Right renal pelvis (tissue), 4 donors: ENCODE measurements at places on chromosomes 6 and 20.

- no peak for DNase-seq
Observed at GRCh38 chr20:46119028-46119546, 973 bp downstream of the CD40 start.

- no peak for DNase-seq
Observed at GRCh38 chr6:34536251-34536958, 19.7 kb downstream of the SPDEF start.

- DNase-seq = no peak
Observed at GRCh38 chr6:134666125-134666524, 283.8 kb downstream of the ALDH8A1 start.

DNA sequence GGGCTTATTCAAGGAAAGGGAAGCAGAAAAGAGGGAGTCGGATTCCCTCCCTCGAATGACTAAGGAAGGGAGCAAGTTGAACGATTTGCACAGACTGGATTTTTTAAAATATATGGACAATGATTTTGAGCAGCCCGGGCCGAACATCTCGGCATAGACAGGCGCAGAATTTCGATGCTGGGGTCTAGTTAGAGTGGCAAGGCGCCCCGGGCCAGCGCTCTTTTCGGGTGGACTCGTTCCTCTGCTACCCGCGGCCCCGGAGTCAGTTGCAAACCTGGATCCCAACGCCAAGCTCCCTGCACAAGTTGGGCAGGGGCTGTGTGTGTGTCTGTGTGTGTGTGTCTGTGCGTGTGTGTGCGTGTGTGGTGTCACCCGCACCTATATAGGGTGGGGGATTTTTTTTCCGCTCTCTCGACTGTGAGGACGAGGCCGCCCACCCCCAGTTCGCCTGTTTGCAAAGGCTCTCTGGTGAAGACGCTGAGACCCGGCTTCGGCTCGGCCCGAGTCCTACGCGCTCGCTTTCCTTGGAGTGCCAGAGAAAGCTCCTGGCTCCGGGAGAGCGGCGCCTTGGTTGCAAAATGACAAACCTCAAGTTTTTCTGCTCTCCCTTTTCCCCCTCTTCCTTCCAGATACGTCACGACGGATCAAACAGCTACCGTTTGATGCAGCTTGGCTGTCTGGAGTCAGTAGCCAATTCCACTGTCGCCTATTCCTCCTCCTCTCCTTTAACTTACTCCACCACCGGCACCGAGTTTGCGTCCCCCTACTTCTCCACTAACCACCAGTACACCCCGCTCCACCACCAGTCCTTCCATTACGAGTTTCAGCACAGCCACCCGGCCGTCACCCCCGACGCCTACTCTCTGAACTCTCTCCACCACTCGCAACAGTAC is 1.4 kb downstream of the TFAP2D start:
- no peak for DNase-seq

- DNase-seq = no peak
Observed at GRCh38 chr6:108650781-108651180, 90.1 kb downstream of the FOXO3 start.

DNA sequence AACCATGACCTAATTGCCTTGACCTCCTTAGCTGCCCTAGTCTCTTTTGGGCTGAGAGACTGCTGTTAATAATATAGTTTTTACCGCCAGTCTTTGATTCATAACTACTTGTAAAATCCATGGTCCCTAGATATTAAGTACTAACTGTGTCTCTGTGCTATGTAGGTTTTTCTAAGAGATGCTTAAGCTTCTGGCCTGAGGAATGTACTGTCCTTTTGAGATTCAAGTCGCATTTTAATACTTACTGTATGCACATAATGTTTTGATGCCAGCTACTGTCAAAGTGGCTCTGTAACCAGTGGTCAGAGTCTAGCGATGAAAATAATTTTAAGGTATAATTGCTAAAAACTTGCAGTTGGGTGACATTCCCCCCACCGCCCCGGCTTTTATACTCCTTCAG is 2.1 kb downstream of the AKAP12 start:
- DNase-seq = no peak

GRCh38 chr6:161630674-161631073 is 356.8 kb upstream of the AGPAT4 start:
- no peak for DNase-seq

DNA sequence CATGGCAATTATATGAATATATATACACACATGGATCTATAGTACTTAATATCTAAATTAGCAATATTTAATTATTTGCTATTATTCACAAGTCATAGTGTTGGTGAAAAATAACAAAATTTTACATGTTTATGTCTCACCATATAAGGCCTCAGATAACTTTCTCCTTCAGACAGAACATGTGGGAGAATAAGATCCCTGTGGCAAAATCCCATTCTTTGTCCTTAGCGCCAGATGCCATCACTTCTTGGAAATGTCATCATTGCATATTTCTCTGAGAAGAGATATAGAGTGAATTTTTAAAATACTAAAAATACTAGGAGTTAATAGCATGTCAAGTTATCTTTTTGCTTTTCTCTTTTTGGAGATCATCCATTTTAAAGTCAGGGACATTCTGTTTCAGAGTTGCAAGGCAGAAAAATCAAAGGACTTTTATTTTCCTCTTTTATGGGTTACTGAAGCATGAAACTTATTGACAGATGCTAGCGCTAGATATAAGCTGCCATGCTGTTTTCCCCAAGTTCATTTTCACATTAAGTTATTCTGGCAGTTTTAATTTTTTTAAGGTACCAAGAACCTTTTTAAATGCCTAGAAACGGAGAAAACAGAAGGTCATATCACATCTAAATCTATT is 30.4 kb upstream of the STXBP5 start:
- DNase-seq = no peak

DNA sequence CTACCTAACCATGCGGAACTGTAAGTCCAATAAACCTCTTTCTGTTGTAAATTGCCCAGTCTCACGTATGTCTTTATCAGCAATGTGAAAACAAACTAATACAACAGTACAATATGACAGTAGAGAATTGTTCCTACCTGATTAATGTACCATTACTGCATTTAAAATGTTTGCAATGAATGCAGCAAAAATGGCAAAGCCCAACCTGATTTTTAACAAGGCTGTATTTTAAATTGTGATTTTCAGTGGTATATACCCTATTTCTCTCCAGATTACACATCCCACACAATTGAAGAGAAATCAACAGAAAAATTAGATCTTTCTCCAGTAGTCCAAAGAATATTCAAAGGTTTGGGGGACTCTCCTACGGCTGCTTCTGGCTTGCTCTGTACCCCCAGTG is 3.3 kb upstream of the PCSK2 start:
- no peak for DNase-seq

DNA sequence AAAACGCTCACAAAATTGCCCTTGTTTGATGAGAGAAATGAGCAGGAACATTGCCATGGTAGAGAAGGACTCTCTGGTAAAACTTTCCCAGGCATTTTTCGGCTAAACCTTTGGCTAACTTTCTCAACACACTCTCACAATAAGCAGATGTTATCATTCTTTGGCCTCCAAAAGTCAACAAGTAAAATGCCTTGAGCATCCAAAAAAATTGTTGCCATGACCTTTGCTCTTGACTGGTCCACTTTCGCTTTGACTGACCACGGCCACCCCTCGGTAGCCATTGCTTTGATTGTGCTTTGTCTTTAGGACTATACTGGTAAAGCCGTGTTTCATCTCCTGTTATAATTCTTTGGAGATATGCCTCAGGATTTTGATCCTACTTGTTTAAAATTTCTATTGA is 41.1 kb upstream of the PREP start:
- DNase-seq = no peak

- DNase-seq = no peak
Observed at GRCh38 chr20:8782804-8783203, 286.1 kb upstream of the PLCB4 start.

DNA sequence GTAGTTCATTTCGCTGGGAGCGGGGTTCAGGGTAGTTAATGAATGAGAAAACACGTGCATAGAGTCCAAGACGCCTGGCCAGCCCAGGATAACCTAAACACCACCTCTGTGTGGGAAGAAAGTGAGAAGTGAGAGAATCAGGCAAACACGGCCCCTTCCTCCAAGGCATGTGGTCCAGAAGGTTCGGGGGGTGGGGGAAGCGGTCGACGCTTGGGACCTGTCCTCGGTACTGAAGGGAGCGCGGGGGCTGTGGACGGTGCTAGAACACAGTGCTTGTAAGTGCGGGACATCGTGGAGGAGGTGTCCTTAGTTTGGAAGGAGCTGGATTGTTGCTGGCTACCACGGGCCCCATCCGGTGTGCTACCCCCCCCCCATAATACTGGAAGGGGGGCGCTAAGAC is 1.7 kb upstream of the VSTM2L start:
- DNase-seq = no peak

GRCh38 chr20:59428006-59428405 is 127.6 kb downstream of the EDN3 start:
- DNase-seq = no peak

- DNase-seq = no peak
Observed at GRCh38 chr20:44075191-44075949, 111.6 kb downstream of the JPH2 start.

GRCh38 chr20:32571566-32571965 is 13.6 kb downstream of the NOL4L start:
- DNase-seq = no peak

GRCh38 chr6:149534742-149535141 is 11.1 kb downstream of the PPIL4 start:
- no peak for DNase-seq

DNA sequence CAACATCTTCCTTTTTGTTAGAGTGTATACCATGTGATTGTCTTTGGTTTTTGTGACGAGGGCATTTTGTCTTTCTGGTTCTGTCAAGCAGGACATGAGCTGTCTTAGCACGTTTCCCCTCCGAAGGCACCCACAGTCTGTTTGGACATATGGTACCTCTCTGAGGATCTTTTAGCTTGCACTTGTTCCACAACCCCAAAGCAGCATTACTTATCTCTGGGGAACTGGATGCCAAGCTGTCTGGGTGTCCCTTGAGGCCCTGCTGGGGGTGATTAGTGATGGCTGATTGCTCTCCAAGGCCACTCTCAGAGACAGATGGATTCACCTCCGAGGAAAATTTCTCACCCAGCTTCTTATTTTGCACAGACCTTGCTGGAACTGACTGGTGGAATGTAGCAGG is 445.0 kb upstream of the CHD6 start:
- DNase-seq = no peak

- DNase-seq = peak; percentile 84
Observed at GRCh38 chr6:56542364-56543331, 100.0 kb downstream of the DST start.
